ENCODE measurements at places on chromosomes 12 and 14. TPM values are rescaled to one million over a fixed set of nuclear protein-coding genes. Genes with fewer than 3 reads are reported as not detected.

DNA sequence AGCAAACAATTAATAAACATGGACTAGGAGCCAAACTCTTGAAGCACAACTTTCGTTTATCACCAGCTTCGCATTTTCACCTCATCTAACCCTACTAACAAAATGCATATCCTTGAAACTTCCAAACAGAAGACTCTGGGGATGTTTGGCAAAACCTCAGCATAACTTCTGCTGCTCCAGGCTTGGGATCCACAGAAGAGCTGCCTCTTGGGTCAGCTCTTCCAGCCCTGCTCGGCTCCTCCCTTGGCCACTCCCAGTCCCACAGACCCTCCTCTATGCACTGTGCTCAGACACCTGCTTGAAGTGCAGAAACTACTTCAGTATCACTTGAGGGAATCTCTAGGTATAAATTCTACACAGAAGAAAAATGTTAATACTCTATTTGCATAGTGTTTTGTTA, 110.0 kb upstream of the AMIGO2 start:
- no peak for ATAC-seq

DNA sequence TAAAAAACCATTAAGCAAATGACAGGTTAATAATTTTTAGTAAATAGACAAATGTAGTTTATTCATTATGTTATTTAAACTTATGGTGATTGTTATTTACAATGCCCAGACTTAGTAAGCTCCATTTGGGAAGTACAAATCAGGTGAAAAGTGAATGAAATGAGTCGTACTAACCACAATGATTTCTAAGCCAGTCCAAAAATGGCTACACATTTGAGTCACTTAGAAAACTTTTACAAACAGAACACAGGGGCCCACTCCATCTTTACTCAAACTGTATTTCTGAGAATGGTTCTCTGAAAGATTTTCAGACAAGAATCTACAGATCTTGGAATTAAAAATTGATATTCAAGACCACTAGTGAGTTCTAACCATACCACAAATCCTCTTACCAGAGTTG, 653.3 kb upstream of the MIS18BP1 start:
- no peak for ATAC-seq

IGFBP6 gene
- 50.5 TPM for total RNA-seq

- peak; percentile 57 for ATAC-seq
Observed at GRCh38 chr12:84920331-84920730, 7.7 kb upstream of the SLC6A15 start.

DNA sequence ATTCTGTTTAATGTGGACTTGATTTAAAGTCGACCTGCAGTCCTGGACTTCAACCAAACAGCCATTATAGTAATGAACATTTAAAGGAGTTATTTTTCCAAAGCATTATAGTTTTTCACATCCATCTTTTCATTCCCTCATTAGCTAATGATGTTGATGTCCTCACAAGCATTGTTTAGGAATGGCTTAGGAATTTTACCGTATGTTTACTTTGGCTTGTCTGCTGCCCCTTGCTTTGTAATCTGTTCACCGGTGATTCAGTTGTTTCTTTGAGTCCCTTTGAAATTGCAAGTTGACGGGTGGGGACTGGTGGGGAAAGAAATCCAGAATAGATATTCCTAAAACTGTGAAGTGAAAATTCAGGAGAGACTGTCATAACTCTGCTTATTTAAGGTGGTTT, 25.4 kb downstream of the PRKCH start:
- ATAC-seq, result no peak

DNA sequence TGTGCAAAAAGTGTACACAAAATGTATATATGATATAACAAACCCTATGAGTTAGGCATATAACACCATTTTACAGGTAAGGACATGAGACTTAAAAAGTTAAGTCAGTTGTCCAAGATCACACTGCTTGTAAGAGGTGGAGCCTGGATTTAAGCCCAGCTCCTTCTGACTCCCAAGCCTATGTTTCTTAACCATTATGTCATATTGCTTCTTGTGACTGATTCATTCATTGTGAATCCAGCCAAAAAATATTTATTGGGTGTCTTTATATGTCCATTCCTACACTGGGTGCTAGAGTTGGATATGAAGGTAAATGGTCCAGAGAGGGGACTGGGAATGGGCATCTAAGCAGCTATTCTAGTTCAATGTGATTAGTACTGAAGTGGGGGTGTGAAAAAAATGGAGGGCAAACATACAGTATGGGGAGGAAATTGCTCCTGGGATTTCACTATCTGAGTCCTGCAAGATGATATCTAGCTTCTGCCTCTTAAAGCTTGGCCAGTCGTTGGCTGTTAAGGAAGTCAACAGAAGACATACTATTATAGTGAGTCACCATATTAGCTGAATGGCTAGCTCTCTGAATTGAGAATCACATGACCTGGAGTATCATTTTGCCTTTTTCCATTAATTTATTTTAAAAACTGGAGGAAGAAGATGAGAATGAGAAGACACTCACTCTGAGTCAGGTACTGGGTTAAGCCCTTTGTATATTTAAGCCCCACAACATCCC, 28.8 kb downstream of the PAX9 start:
- ATAC-seq, result peak; percentile 57

DNA sequence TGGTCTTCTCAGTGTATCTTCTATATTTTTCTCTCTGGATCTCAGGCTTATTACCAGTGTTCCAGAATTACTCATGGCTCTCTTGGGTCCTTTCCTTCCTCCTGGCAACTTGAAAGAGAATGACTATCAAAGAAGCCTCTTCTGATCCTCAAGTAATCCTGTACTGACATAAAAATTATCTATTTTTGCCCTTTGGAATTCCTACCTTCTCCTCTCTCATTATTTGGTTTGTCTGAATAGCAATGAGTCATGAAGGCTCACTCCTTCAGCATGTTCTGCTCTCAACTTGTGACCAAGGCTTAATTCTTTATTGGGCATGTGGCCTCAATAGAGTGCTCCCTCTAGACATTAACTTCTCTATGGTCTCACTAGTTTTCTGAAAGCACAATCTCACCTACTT, 553.6 kb upstream of the ATP2B1 start:
- no peak for ATAC-seq

EDDM3A gene
- not detected for total RNA-seq

TAS2R10 gene
- 0.16 TPM for total RNA-seq

- no peak for ATAC-seq
Observed at GRCh38 chr14:54567224-54567638, 303 bp downstream of the SAMD4A start.

KRT75 gene
- total RNA-seq, result 0.84 TPM

PRICKLE1 gene
- 1.4 TPM for total RNA-seq

DNA sequence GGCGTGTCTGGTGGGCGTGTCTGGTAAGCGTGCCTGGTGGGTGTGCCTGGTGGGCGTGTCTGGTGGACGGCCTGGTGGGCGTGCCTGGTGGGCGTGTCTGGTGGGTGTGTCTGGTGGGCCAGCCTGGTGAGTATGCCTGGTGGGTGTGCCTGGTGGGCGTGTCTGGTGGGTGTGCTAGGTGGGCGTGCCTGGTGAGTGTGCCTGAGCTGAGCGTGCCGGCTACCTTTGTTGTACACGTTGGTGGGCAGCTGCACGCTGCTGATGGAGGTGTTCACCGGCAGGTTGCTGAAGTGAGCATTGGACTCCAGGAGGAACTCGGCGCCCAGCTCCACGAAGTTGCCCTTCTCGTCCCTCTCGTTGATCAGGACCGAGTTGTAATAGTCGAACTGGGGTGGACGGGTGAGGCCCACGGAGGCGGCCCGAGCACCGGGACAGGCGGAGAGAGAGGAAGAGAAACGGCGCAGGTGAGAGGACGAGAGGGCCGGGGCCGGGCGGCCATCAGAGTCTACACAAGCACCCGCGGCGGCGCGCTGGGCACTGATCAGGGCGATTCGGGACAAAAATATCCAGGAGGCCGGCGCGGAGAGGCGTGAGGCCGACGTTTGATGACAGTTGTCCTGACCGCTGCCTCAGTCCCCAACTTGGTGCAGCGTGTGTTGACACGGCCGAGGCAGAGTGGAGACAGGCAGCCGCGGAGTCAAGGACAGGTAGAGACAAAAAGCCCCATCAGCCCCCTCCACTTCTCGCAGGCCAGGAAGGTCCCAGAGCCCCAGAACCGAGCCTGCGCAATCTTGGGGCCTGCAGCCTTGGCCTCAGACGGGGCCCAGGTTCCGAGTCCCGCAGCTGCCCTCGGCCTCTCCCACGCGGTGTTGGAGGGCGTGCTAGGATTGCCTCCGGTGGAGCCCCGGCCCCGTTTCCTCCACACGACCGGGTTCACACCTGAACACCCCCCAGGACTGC, 10.5 kb downstream of the CACNA2D4 start:
- ATAC-seq, result peak; percentile 55

DNA sequence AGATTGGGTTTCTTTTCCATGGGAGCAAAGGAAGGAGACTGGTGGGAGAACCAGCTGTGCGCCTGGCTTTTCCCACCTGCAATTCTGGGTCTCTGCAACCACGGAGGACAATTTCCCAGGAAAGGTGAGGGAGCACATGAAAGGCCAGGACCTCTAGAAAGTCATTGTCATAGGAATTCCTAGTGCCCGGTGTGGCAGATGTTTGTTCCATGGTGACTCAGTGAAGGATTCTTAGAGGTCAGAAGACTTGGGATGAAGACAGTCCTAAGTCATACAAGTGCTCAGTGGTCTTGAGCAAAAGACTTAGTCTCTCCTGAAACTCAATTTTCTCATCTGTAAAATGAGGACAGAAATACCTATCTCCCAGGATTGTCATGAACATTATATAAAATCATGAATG, 51.3 kb downstream of the KCNA5 start:
- ATAC-seq, result no peak

ATF1 gene
- 22.3 TPM for total RNA-seq

VIPAS39 gene
- total RNA-seq, result 11.9 TPM

GLS2 gene
- 2.6 TPM for total RNA-seq

- ATAC-seq, result no peak
Observed at GRCh38 chr14:87312169-87312893, 680.7 kb downstream of the GALC start.

DNA sequence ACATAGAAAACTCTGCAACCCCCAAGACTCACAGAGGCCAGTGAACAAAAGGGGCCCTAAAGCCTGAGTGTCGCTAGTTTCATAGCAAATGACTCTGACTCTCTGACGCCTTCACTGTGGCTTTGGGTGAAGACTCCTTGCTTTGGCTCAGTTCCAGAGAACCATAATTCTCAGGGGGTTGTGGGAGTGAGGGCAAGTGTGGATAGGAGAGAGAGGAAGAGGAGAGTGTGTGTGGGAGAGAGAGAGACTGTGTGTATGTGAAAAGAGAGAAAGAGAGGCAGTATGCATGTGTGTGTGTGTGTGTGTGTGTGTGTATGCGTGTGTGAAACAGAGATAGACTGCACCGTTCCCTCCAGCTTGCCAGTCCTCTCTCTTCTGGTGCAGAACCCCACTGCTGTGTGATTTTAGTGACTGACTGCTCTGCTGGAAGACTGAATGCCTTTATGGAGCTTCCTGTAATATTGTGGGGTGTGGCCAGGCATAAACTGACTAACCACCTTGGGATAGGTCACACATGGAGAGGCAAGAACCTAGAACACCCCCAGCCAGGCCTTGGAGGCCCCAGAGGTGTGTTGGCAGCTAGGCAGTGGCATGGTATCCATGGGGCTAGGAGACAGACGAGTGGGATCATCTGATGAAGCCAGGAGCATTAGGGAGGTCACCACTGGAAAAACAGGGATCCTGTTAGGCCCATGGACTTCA, 45.9 kb upstream of the STXBP6 start:
- no peak for ATAC-seq

AQP5 gene
- total RNA-seq, result 1.3 TPM

AQP6 gene
- not detected for total RNA-seq

DNA sequence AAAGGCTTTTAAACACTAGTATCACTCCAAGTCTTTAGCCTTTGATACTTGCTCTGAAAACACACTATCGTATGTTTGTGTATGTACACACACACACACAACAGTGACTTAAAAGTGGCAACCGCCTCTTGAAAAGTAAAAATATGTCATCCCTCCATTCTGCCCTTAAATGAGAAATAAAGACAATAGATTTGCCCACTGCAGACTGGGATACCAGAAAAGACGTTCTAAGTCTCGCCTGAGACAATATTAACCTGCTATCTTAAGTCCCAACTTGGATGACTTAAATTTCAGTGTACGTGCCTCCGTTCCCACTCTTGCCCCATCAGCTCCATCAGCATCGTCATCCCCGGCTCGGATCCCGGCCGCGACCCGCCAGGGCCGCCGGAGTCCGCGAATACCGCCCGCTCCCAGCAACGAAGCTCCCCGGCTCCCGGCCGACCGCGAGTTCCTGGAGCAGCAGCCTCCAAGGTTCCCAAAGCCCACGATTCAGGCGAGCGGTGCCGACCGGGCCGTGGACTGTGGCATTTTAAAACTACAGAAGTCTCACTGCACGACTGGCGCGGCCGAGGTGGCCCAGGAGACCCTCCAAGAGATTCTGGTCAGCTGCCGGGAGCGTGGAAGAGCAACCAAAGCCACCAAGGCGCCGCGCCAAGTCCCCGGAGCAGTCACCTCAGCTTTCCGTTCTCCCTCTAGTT, 2.8 kb upstream of the ARID2 start:
- no peak for ATAC-seq

RASSF8 gene
- 4.3 TPM for total RNA-seq

DNA sequence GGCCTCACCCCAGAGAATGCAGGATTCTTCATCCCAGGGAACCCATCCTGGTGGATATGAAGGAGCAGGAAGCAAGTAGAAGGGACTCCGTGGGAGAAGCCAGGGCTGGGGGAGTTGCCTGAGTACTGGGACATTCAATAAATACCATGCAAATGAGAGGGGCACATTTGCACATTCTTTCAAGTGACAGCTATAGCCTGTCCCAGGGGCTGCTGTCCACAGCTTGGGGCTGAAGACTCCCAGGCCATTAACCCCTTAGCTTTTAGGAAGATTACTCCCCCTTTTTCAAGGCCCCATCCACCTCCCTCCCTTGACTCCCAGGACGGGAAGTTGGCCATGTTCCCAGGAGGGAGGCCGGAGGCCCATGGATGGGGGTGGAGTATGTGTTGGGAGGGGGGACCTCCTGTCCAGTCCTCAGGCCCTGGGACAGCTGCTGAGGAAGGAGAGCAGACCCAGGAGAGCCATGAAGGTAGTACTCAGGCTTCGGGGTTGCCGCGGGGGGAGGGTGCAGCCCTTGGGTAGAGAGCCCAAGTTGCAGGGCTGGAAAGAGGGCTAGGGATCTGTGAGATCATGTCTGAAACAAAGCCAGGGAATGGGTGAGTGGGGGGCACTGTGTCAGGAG, 974 bp upstream of the TNS2 start:
- ATAC-seq, result no peak

CRADD gene
- total RNA-seq, result 22.5 TPM

DNA sequence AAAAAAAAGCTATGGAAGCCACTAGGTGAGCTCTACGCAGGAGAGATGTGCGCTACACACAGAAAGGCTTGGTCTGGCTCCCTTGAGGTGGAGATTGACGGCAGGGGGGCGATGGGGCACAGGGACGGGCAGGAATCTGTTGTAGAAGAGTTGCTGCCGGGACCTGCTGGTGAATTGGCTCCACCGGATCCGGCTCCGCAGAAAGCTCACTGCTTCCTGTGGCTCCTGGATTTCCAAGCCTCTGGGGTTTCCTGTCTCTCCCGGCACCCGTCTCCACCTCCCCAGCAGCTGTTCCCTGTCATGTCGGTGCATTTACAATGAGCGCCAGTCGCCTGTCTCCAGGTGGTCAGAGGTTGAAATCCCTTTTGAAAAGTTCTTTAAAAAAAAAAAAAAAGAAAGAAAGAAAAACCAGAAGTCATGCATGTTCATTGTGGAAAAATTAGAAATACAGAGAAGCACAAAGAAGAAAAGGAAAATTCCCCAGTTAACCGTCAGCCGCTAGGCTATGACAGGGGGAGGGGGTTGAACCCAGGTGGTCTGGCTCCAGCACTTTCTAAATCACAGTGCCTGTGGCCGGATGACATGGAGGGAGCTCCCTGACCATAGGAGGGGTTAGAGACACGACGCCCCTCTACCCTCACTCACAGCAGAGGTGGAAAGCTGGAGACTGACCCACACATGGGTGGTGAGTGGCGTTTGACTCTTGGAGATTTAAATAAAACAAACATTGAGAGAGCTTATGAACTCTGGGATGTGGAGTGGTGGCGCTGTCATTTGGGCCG, 20.8 kb downstream of the FAM222A start:
- ATAC-seq, result no peak
